ENCODE measurements at places on chromosomes 4 and X.

DNA sequence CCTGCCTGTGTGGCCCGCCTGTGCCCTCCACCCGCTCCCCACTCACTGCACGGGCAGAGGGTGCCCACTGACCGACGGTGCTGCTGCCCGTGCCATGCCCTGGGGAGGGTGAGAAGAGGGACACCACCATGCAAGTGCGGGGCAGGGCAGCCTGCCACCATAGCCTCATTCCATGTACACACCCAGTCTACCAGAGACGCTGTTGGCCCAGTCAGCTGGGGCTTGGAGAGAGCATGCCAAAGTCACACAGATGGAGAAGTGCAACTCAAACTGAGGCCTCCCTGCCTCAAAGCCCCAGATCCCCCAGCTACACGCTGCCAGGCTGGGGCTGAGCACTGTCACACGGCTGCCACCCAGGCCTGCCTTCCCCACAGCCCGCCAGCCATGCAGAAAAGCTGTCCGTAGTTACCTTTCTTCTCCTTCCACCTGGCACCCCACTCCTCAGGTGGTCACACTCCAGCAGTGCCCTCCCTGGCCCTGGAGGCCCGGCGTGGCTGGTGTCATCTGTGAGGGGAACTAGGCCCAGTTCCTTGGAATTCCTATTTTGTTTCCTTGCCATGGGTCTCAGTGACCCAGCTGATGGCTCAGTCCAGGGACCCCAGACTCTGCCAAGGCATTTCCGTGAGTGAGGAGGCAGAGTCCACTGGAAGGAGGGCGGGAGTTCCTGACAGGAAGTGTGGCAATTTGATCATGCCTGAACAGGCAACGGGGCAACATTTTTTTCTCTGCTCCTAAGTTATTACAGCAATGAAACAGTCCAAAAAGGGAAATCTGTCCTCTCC, at the start of gene SLC2A9:
TSS of gene SLC2A9 (minus strand) at position 627 of the 782 bp plus-strand sequence. CDS start at position 559, 68 bp downstream.
- DNase-seq = no peak

DNA sequence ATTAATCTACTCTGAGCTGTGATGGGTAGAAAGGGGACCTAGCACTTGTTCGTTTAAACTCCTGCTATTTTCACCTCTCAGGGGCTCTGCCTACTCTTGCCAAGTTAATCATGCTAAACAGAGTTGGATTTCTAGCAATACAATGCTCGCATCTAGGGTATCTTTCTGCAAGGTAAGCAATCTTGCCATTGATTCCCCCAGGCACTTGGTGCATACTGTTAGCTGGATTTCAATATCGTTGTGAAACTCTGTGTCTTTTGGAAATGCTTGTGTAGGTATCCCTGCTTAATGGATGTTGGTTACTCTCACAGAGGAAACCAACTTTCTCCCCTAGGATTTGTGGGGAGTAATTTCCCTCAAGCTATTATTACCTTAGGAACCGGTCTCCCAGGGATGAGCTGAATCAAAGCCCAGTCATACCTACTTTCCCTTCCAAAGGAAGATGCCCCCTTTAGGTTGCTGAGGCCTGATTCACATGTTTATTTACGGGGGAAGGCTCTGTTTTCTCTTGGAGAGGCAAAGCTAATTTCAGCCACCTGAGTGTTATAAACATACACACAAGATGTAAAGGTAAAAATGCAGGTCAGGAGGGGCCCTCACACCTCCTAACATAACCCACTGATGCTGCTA, 366.8 kb downstream of the FBXW7 start:
- no peak for DNase-seq

DNA sequence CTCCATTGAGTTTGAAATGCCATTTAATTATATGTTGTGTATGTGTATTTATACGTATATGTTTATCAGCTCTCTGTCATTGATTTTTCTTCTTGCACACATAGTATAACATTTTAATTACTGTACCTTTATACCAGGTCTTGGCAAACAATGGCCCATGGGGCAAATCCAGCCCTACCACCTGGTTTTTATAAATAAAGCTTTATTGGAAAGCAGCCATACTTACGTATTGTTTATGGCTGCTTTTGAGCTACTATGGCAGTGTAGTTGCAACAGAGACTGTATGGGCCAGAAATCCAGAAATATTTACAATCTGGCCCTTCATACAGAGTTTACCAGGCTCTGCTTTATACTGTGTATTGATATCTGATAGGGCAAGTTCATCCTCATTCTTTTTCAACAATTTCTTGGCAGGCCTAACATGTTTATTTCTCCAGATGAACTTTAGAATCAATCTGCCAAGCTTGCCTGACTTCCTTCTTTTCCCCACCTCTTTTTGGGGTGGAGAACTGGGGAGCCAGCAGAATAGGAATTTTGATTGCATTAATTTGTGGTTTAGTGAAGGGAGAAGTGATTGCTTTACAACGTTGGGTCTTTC, 15.8 kb downstream of the DCUN1D4 start:
- no peak for DNase-seq

GRCh38 chr4:121784975-121785374, 16.1 kb upstream of the EXOSC9 start:
- DNase-seq = no peak

DNA sequence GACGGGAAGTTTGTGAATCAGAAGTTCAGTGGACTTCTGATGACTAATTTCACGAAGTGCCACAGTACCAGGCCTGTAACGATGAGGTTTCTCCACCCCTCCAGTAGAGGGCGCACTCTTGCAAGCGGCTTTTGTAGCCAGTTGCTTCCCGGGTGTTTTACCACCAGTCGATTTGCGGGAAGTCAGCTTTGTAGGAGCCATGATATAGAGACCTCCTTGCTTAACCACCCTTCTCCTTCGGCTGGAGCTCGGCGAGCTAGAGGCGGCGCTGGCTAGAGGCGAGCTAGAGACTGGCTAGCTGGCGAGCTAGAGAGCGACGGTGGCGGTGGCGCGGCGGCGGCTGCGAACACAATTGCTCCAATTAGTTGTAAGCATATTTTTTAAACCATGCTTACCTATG, 72.0 kb downstream of the IL1RAPL1 start:
- DNase-seq = peak; percentile 2

DNA sequence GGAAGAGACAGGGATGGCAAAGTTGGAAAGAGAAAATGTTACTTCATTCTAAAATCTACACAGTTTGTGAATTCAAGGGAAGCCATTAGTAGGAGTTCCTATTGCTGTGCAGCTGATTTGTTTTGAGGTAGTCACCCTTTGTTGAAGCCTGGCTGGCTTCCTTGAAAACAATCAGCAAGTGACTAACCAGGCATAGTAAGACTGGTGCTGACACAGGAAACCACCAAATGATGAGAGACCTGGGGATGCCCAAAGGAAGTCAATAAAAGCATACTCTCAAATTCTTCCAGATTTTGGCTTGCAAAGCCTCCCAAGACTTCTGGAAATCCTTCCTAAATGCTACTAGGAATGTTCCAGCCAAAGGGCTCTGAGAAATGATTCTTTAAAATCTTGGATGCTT, 23.9 kb upstream of the PRDM8 start:
- DNase-seq = no peak

DNA sequence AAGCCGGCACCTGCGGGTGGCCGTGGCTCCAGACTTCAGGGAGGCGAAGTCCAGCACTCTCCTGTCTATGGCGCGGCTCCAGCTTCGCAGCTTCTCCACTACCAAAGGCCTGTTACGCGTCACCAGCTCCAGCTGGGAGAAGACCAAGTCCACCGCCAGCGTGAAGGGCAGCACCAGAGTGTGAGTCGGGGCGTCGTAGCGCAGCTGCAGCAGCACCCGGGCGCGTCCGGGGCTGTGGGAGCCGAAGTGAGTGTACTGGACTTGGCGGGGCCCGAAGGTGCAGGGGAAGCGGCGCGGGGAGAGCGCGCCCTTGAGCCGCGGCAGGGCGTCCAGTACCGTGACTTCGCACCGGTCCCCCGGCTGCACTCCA, 444 bp downstream of the FREM3 start:
- DNase-seq = no peak

DNA sequence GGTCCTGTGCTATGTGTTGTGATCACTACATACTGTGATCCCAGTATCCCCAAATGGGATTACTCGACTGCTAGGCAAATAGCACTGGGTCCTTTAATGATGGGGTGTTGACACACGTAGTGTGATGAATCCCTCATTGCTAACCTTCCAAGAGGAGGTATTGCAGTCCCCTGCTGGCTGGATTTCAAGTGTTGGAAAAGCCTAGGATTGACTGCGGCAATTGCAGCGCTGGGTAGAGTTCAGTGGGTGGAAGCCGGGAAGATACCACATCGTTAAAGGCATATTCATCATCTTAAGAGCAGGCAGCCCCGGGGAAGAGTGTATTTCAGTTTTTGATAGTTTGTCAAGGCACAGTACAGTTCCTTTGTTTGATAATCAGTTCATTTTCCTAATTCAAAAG, 159.9 kb downstream of the TRIML1 start:
- DNase-seq = no peak

DNA sequence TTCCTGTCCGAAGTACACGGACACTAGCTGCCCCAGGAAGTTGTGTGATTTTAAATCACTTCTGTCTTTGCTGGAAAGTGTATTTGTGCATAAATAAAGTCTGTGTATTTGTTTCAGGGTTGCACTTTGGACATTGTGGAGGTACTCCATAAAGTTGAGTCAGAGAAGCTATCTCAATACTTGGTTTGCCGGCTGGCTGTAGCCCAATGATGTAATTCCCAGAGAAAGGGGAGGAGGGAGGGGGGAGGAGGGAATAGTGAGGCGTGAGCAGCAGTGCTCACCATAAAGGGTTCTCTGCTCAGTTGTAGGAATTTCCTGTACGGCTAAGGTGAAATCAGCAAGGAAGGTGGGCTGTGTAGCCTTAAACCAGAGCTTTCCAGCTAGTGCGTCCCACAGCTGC, 7.5 kb downstream of the APEX2 start:
- no peak for DNase-seq

- no peak for DNase-seq
Observed at GRCh38 chr4:1538941-1539772, 132.9 kb upstream of the NKX1-1 start.

- no peak for DNase-seq
Observed at GRCh38 chr4:98648602-98649001, 9.8 kb downstream of the TSPAN5 start.

- DNase-seq = no peak
Observed at GRCh38 chr4:113617195-113617594, 144.3 kb downstream of the CAMK2D start.

DNA sequence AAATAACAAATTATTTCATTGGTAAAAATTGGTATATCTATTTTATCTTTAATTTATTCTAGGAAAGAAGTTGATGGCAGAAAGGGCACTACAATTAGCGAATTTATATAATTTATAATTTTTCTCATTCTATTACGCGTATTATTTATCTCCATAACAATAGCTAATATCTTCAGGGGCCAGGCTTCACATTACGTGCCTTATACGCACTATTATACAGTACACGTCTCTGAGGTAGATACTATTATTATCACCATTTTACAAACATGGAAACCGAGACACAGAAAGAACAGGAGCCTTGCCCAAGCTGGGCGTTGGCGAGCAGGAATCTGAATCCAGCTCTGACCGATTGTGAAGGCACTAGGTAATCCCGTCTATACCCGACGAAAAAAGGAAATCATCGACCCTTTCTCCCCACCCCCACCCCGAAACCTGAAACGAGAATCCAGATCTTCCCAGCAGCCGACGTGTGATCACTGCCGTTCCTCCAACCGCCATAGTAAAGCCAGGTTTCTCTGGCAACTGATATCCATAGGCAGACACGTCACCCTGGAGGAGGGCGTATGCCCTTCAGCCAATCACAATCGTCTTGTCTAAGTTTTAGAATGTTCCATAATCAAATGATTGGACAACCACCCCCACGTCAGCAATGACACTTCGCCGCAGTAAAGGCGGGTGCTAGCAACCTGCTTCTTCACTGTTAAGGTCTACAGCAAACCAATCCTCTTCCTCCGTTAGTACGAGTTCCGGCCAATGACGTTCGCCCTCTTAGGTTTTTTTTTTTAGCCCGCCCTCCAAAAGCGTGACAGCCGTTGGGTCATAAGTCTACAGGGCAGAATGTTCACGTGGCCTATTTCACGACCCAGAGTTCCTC, at the start of gene MORF4L2:
TSS of gene MORF4L2 (minus strand) at position 501 of the 874 bp plus-strand sequence. CDS start 9,672 bp downstream, outside the sequence.
- DNase-seq = peak; percentile 87

GRCh38 chr4:57993944-57994343, 883.8 kb upstream of the IGFBP7 start:
- no peak for DNase-seq

GRCh38 chrX:130103605-130104004, 6.7 kb downstream of the ELF4 start:
- DNase-seq = no peak

DNA sequence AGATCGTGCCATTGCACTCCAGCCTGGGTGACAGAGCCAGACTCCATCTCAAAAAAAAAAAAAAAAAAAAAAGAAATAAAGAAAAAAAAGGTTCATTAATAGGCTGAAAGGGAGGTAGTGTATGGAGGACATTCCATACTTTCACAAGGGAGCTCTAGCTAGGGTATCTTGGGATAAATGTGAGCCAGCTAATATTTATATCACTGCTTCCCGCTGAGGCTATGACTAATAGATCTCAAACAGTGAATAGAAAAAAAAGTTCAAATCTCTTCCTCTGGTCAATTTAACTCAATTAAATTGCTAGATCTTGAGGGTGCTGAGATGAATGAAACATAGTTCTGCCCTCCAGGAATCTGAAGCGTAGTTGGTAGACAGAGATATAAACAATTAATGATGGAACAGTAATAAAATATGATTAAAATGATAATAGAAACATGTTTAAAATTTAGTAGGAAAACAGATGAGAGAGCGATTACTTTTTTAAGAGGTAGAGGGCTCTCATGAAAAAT, 55.7 kb upstream of the SHISA3 start:
- no peak for DNase-seq

DNA sequence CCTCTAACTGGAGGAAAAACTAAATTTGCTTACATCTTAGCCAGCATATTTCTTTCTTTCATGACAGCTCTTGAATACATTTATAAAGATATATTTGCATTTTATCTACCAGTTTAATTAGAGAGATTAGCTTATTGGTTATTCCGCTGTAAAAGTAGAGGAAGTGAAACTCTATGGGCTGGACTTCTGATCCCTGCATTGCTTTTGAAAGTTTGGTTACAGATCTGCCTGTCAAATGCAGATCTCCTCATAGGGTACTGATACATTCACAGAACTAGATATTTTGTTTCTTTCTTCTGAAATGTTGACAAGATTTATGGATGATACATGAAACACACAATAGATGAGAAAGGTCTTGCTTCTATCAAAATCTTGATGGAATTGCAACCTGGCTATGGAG, 581.4 kb upstream of the AADAT start:
- no peak for DNase-seq

DNA sequence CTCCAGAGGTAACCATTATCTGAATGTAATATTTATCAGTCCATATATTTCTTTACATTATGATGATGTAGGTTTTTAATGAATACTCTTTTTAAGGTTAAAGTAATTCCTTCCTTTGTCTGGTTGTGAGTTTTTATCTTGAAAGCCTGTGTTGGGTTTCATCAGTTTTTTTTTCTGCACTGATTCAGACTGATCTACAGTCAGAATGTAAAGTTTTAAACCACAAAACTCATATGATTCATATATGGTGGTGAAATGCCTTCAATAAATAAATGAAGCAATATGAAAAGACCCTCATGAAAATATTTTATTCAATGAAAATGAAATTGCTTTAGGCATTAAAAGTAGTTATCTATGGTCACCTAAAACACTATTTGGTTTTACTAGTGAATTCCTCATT, 47.1 kb downstream of the SORBS2 start:
- DNase-seq = no peak

- DNase-seq = no peak
Observed at GRCh38 chrX:40340116-40340515, 240.7 kb upstream of the ATP6AP2 start.

- DNase-seq = no peak
Observed at GRCh38 chr4:14434916-14435315, 567.4 kb upstream of the CPEB2 start.

- DNase-seq = no peak
Observed at GRCh38 chr4:95314573-95314972, 234.2 kb downstream of the UNC5C start.

GRCh38 chr4:84218031-84218430, 281.1 kb downstream of the NKX6-1 start:
- no peak for DNase-seq
